ENCODE measurements at places on chromosomes 5 and 9.
A peak's percentile ranks its signal among the peaks of the same experiment; 100 is the strongest.

DNA sequence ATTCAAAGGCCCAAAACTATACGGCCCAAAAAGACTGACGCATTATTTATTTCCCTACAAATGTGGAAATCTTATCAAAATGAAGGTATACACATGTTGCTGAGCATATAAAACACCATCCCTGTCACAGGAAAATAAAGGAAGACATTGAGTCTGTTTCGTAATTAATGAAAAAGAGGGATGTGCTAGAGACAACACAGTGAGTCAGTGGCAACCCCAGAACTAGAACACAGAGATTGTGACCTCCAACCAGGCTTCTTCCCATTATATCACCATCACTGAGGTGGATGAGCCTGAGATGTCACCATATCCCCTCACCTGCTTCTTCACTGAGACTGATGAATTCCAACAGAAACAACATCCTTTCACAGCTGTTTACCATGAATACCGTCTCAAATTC is 3.8 kb downstream of the NDUFA8 start:
- no peak for DNase-seq

- peak; percentile 94 for DNase-seq
These were observed 66.6 kb downstream of the C9orf152 start for GRCh38 chr9:110141227-110141793.

DNA sequence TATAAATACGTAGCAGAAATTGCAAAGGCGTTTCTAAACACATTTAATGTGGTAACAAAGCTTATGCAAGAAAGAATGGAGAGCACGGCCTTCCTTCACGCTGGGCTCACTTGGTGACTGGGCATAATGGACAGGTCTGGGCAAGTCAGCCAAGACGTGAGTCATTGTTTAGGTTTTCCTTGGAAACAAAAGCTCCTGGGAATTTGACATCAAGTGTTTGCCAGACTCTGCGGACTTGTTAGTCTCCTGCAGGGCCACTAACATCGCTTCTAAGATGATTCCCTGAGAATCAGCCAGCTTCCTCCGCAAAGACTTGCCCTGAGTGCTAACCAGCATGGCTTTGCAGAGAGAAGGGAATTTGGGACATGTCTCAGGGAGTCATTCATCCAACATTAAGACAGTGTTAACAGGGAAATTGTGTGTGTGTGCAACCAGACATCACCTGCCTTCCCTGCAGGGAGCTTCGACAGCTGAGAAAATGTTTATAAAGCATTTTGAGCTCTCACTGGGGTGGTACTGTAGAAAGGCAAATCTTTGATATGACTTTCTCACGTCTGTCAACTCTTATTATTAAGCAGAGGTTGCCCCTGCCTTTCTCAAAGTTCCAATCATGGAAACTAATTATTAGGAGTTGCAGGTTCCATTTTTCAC is 182.5 kb downstream of the NTRK2 start:
- DNase-seq = peak; percentile 98

GRCh38 chr9:5817862-5818261 is 15.1 kb downstream of the ERMP1 start:
- DNase-seq = no peak

DNA sequence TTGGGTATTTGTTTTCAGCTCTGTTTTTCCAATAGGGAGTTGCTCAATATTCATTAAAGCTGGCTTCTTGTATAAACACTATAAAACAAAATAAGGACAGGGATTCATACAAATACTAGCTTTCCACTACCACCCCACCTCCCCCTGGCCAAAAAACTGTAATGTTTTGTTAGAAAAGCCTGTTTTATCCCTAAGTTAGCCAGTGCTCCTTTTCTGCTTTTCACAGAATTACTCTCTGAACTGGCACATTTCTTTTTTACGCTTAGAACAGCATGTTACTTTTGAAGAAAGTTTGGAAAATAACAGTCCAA is 147.4 kb upstream of the DMRT1 start:
- no peak for DNase-seq

Measured in epithelial cell of proximal tubule (primary cell).